ENCODE measurements at places on chromosomes 11 and 22. TPM values are rescaled to one million over a fixed set of nuclear protein-coding genes. Genes with fewer than 3 reads are reported as not detected.

PLAAT2 gene
- total RNA-seq, result not detected

MYOD1 gene
- total RNA-seq, result not detected

IGHMBP2 gene
- total RNA-seq, result 11.3 TPM

ELF5 gene
- not detected for total RNA-seq

SMTN gene
- total RNA-seq, result 248 TPM

MYH9 gene
- total RNA-seq, result 717 TPM

Data from regular cardiac myocyte (primary cell).